ENCODE measurements at places on chromosomes 7 and 10. TPM values are rescaled to one million over a fixed set of nuclear protein-coding genes. Genes with fewer than 3 reads are reported as not detected.

DNA sequence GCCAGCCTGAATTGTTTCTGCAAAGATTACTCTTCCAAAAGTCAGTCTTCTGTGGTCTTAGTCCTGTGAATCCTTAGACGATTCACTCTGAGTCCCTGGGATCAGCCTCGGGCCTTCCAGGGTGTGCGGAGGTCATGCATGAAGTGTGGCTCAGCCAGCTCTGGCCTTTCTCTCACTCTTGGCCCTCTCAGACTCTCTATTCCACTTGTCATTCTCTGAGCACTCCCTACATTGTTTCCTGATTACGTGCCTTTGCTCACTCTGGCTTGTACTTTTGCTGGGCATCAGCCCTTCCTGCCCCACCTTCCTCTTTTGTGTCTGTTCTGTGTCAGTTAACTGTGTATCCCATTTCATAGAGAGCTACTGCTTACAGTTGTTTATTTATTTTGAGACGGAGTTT lies 36.0 kb downstream of the CCNY start:
- H3K27me3 ChIP-seq = no peaks in the 10 kb centered on the region
- H3K4me3 ChIP-seq = no peak overlapping the region
- peaks cover 12% of the 10 kb centered on the region for H3K4me1 ChIP-seq
- no peak for DNase-seq
- H3K27ac ChIP-seq = peak overlapping the region; percentile 72

DNA sequence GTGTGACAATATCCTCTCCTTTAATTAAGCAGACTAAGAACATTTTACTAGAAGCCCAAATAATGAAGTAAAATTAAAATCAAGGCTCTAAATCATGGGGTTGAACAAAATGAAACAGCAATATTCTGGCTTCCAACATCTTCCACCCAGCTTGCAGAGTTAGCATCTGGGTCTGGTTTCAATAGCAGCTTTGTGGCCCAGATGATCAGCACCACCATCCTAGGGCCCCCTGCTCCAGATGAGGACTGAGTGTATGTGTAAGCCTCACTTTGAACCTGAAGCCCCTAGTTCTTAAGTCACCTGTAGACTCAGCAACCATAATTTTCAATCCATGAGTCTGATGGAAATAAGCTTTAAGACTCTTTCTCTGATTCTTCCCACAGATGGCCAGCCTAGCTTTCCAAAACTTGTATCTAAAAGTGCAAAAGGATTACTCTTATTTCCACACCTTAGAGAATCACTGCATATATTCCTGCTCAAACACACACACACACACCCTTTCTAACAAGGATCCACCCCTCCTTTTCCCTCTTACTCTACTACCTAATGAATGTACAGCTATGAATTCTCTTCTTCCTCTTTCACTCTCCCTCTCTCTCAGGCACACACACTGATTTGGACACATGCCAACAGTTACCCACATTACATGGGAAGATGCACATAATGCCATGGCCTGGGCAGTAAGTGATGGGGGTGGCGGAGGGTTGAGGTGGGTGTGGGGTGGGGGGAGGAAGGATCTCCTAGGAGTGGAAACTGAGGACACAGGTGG lies 3.5 kb downstream of the DENND11 start:
- peaks cover 21% of the 10 kb centered on the region for H3K27me3 ChIP-seq
- no peak for DNase-seq
- H3K27ac ChIP-seq = no peak overlapping the region
- H3K36me3 ChIP-seq = no peaks in the 10 kb centered on the region
- H3K4me3 ChIP-seq = no peak overlapping the region
- peaks cover 2% of the 10 kb centered on the region for H3K4me1 ChIP-seq

Gene AFAP1L2
- total RNA-seq = 6.7 TPM

DNA sequence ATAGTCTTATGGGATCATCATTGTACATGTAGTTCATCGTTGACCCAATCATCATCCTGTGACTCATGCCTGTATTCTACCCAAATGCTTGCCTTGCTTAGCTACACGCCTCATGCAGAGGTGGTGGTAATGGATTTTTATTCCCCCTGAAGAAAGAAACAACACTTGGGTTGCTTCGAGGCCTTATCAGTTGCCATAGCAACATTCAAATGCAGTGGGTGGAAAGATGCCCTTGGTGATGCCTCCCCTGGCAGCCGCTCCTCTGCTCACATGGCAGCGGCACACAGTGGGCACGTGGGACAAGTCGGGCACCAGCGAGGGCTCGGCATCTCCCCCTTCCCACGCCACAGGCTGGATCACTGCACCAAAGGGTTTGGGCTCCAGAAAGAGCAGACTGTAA lies 54.0 kb upstream of the NMT2 start:
- H3K4me1 ChIP-seq = no peaks in the 10 kb centered on the region
- no peaks in the 10 kb centered on the region for H3K27me3 ChIP-seq
- DNase-seq = no peak
- no peak overlapping the region for H3K27ac ChIP-seq

- peak; percentile 73 for DNase-seq
- H3K4me3 ChIP-seq = no peak overlapping the region
- no peaks in the 10 kb centered on the region for H3K27me3 ChIP-seq
- no peaks in the 10 kb centered on the region for H3K36me3 ChIP-seq
These were observed 317.5 kb downstream of the WDR11 start for GRCh38 chr10:121168545-121169216.

DNA sequence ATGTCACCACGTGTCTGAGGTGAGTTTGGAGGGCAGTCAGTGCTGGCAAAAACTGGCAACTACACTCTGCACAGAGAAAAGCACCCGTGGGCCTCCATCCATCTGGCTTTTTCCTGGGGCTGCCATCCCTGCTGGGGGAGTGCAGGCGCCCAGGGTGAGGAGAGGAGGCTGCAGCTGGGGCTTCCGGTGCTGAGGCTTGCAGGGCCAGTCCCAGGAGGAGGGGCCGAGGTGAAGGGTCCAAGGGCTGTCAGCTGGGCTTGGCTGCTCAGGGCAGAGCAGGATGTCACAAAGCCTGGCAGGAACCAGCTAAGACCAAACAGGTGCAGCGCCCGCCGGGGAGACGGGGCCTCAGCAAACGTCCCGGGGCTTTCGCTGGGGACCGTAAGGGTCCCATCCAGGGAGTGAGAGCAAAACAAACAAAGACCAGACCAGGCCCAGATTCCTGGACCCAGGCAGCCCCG lies 77.2 kb downstream of the CFAP46 start:
- no peaks in the 10 kb centered on the region for H3K4me1 ChIP-seq
- H3K27me3 ChIP-seq = peaks cover 6% of the 10 kb centered on the region
- H3K4me3 ChIP-seq = no peak overlapping the region
- H3K27ac ChIP-seq = no peak overlapping the region

Gene ANXA8
- total RNA-seq = 3.0 TPM

Gene CREB5
- 6.6 TPM for total RNA-seq

Gene TET1
- 1.5 TPM for total RNA-seq

GRCh38 chr10:31607481-31607880 lies 288.5 kb downstream of the ZEB1 start:
- no peaks in the 10 kb centered on the region for H3K36me3 ChIP-seq
- DNase-seq = no peak
- H3K27ac ChIP-seq = no peak overlapping the region
- no peak overlapping the region for H3K4me3 ChIP-seq
- peaks cover 5% of the 10 kb centered on the region for H3K27me3 ChIP-seq

DNA sequence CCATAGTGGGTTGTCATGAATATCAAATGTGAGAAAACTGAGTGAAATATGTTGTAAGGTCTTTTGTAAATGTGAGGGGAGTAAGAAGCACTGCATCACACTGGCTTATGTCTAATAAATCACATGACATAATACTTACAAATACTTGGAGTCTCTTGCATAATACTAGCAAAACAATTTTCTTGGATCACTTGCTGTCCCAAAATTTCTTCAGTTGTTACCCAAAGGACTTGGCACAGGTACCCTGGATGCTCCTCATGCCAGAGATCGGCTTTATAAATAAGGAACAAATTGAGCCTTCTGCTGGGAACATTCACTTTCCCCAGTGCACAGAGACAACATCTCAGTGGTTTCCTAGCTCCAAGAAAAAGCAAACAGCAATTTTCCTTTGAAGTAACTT lies 5.0 kb upstream of the LRIT2 start:
- H3K27me3 ChIP-seq = no peaks in the 10 kb centered on the region
- no peaks in the 10 kb centered on the region for H3K4me1 ChIP-seq
- DNase-seq = no peak
- H3K36me3 ChIP-seq = no peaks in the 10 kb centered on the region
- no peak overlapping the region for H3K4me3 ChIP-seq

GRCh38 chr7:68043546-68043945 lies 1046.9 kb downstream of the TYW1 start:
- H3K4me1 ChIP-seq = no peaks in the 10 kb centered on the region
- H3K27ac ChIP-seq = no peak overlapping the region
- H3K4me3 ChIP-seq = no peak overlapping the region
- DNase-seq = no peak
- no peaks in the 10 kb centered on the region for H3K36me3 ChIP-seq

DNA sequence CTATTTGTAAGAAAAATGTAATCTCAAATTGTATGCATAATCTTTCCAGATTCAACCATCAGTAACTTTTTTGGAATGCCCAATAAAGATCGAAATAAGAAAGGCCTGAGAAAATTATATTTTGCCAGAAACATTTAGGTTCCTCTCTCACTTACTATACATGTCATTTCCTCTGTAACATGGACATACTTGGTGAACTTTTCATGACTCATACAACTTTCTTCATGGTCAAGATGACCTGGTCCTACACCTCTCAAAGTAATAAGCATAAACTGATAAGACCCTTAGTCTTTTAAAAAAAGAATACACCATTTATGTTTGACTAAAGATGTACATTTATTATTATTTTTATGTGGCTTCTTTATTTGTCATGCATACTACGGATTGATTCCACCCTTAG lies 125.3 kb downstream of the REEP3 start:
- no peaks in the 10 kb centered on the region for H3K36me3 ChIP-seq
- no peaks in the 10 kb centered on the region for H3K4me1 ChIP-seq
- H3K4me3 ChIP-seq = no peak overlapping the region
- H3K27me3 ChIP-seq = no peaks in the 10 kb centered on the region

DNA sequence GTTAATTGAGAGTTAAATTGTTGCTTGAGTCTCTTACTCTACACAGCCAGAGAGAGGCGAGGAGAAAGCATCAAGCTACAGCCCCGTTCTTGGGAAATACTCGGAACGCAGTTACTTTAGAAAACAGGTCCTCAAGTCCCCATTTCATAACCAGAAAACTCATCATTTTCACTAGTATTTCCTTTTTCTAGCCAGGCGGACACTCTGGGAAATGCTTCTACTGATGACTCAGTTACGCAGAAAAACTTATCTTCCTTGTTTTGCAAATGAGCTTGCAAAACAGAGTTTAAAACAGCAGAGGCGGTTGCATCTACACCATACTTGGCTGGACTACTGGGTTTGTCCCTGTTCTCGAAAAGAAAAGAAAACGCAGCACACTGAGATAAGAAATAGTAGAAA lies 111.4 kb upstream of the FGFR2 start:
- no peaks in the 10 kb centered on the region for H3K36me3 ChIP-seq
- H3K4me1 ChIP-seq = no peaks in the 10 kb centered on the region
- H3K4me3 ChIP-seq = no peak overlapping the region
- no peaks in the 10 kb centered on the region for H3K27me3 ChIP-seq
- no peak for DNase-seq

Gene RHOBTB1
- total RNA-seq = 16.3 TPM

Gene TUBAL3
- total RNA-seq = not detected

Gene CBX3
- 107 TPM for total RNA-seq

Gene IFIT1
- total RNA-seq = 30.7 TPM

Gene MRC1
- total RNA-seq = 301 TPM

DNA sequence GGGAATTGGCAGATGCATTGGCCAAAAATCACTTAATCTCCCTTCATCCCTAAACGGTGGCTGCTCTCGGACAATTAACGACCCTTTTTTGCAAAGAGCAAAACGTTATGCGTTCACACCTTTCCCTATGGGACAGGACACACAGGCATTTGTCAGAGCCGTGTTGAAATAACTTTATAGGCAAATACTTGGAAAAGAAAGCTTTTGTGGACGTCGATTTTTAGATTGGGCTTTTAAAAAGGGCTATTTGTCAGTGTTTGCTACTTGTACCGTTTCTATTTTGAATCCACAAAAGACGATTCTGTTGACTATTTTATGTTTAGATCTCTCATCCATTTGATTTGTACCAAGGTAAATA lies 245.6 kb downstream of the SLC25A13 start:
- no peaks in the 10 kb centered on the region for H3K36me3 ChIP-seq
- no peak for DNase-seq
- no peak overlapping the region for H3K27ac ChIP-seq
- H3K4me3 ChIP-seq = no peak overlapping the region
- H3K27me3 ChIP-seq = peaks cover 22% of the 10 kb centered on the region

DNA sequence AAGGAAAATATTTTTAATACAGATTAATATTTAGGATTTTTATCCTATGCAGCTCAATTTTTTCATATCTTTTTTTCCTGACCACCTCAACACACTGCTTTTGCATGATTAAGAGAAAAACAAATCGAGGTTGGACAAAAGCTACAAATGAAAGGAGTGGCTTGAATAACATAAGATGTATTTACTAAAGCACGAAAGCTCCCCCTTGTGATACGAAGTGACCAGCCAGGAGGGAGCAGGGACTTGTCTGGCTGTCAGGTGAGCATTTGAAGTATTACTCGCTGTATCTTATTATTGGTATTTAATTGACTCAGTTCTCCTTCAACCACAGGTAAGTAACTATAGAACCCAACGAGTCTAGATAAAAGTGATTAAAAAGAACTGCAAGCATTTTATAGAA lies 265.2 kb upstream of the PHF14 start:
- DNase-seq = no peak
- H3K4me3 ChIP-seq = no peak overlapping the region
- H3K4me1 ChIP-seq = no peaks in the 10 kb centered on the region
- H3K27me3 ChIP-seq = no peaks in the 10 kb centered on the region
- no peaks in the 10 kb centered on the region for H3K36me3 ChIP-seq
- no peak overlapping the region for H3K27ac ChIP-seq

- no peaks in the 10 kb centered on the region for H3K27me3 ChIP-seq
- DNase-seq = no peak
- H3K27ac ChIP-seq = peak overlapping the region; percentile 15
- no peaks in the 10 kb centered on the region for H3K36me3 ChIP-seq
These were observed 24.4 kb downstream of the GNG11 start for GRCh38 chr7:93945756-93946535.

DNA sequence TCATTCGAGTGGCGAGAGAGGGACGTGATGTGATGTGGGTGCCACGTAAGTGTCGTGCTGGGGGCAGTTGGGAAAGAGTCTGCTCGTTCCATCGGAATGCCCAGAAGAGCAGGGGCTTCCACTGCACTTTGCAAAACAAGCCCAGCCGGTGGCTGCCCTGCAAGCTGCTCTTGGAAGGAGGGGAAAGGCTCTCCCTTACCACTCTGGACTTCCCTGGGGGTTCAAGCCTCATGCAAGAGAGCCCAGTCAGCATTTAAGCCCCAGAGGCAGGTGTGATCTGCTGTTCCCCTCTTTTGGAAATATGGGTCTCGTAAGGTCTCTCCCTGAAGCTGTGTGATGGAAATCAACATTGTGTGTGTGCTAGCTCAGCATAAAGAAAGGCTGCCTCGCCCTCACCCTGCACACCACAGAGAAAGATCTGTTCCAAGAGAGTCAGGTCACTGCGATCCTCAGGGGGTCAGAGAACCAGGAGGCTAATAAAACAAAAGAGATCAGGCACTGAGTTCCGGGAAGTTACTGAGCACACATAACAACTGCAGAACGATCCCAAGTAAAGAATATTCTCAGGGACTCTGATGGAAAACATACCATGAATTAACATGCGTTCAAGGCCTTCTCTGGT lies 212.5 kb downstream of the ADAM12 start:
- no peak for DNase-seq
- no peaks in the 10 kb centered on the region for H3K36me3 ChIP-seq
- H3K27ac ChIP-seq = no peak overlapping the region
- no peaks in the 10 kb centered on the region for H3K27me3 ChIP-seq

Gene CNPY1
- total RNA-seq = not detected
